ENCODE measurements at places on chromosomes 7 and 10.
A peak's percentile ranks its signal among the peaks of the same experiment; 100 is the strongest.

DNA sequence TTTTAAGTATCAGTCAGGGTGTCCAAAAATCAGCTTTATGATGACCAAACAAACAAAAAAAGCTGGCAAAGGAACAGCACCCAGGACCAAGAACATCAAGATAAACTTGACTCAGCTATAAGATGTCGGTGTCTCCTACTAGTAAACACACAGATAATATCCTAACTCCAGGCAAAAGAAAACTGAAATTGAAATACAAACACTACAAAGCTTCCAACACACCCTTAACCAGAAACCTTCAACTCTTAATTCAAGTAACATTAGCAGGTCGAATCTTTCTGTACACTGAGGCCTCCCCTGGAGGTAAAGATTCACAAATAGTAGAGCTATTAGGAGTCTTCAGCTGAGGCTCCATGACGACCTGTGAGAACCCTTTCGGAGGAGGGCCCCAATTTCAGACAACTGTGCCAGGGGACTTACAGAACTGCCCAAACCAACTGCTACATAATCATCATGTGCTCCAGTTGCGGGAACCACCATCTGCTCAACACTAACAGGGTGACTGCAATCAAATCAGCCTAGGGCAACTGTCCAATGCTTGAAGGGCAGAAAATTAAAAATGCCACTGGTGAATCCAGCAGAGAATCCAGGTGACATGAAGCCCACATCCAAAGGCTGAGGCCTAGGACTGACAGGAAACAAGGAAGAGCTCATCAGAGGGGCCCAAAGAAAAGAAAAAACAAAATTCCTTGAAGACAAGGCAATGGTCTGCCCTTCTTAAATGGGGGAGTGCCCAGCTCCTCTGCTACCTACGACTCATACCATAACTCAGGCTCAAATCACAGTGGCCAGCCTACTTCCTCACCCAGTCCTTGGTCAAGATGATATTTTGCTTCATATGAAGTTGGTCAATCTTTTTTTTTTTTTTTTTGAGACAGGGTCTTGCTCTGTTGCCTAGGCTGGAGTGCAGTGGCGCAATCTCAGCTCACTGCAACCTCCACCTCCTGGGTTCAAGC, 20.0 kb downstream of the XPNPEP1 start:
- peak; percentile 91 for DNase-seq

DNA sequence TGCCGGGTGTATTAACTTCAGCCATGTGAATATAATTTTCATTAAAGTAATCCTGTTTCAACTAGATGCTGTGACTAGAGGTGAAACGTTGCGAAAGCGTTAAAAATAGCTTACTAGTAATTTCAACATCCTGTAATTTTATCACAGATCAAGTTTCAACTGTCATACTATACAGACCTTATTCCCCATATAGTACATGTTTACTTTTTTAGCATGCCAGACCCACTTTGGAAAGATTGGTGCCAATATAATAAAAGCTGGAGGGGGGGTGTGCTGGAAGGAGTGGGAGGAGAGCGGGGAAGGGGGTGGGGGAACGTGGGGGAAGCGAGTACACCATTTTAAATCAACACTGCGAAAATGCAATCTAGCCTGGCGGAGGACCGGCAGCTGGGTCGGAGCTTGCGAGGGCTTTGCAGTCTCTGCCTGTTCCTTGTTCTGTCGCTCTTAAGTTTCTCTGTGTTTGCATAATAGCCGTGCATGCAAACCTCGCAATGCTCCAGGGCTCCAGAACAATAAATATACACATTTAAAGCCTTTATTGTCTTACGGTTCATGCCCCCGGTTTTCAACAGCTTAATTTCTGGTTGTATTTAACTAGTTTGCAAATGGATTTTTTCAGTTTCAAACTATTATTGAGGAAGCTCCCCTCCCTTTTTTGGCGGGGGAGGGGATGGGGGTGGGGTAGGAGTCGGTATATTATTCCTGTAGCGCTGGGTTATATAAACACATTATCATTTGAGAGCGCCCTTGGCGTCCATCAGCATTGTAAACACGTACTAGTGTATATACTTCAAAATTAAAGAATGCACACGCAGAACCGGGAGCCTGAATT, 1.3 kb upstream of the ARID5B start:
- DNase-seq, result peak; percentile 52

GRCh38 chr7:91353848-91354247, 89.6 kb downstream of the FZD1 start:
- DNase-seq, result no peak

- DNase-seq, result no peak
These were observed 113.1 kb downstream of the PARP12 start for GRCh38 chr7:139949629-139950028.

DNA sequence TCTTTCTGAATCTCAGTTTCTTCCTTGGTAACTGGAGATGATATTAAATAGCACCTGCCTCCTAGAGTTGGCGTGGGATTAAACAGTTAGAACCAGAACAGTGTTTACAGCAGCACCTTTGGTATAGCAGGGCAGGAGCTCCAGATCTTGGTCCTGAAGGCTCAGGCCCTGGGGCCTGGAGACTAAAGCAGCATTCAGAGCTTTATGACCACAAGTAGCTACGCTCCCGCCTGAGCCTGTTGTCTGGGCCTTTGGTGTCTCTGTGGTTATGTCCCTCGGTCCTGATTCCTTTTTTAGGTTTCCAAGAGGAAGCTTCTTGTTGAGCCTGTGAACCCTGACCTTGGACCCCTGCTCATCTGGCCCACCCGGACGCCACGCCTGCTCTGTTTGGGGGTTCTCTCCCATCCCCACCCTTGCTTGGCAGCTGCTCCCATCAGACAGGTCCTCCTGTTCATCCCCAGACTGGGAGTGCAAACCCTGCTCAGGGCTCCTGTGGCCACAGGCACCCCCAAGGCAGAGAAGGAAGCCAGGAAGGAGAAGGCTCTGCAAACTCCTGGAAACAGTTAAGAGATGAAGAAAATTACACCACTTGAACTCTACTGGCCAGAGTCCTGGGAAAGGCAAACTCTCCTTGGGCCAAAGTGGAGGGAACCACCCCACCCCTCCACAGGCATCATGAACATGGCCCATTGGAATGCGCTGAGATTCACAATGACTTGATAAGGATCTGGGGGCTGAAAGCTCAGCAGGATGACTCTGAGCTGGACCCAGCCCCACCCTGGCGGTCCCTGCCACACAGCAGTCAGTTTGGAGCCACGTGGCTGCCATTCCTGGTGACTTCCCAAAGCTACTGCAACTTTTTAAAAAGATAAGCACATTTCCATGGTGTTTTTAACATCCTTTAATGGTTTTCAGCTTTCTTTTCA, 50.1 kb upstream of the TMEM72 start:
- DNase-seq, result no peak

DNA sequence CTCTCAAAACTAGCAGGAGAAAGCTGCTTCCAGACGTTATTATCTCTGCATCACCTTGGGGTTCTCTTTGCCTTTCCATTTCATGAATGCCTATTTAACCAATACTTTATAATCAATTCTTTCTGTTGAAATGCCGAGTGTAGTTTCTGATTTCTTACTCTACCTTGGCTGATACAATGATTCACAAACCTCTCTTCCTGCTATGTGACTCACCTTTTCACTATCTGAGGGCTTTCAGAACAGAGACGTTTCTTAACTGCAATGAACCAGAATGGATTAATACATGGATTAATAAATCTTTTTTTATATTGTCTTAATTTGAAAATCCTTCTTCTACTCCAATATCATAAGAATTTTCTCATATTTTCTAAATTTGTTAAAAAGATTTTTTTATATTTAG, 46.4 kb upstream of the ZNF746 start:
- no peak for DNase-seq

- peak; percentile 29 for DNase-seq
These were observed 287.2 kb upstream of the MKLN1 start for GRCh38 chr7:131040467-131040932.

GRCh38 chr7:141184532-141185190, 110.8 kb downstream of the TMEM178B start:
- DNase-seq, result no peak

DNA sequence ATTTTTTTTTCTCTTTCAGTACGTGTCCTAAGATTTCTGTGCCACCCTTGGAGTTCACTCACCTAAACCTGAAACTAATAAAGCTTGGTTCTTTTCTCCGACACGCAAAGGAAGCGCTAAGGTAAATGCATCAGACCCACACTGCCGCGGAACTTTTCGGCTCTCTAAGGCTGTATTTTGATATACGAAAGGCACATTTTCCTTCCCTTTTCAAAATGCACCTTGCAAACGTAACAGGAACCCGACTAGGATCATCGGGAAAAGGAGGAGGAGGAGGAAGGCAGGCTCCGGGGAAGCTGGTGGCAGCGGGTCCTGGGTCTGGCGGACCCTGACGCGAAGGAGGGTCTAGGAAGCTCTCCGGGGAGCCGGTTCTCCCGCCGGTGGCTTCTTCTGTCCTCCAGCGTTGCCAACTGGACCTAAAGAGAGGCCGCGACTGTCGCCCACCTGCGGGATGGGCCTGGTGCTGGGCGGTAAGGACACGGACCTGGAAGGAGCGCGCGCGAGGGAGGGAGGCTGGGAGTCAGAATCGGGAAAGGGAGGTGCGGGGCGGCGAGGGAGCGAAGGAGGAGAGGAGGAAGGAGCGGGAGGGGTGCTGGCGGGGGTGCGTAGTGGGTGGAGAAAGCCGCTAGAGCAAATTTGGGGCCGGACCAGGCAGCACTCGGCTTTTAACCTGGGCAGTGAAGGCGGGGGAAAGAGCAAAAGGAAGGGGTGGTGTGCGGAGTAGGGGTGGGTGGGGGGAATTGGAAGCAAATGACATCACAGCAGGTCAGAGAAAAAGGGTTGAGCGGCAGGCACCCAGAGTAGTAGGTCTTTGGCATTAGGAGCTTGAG, at the start of gene CFTR:
Gene CFTR, plus strand, starts transcription at position 801 of the 830 bp plus-strand sequence. CDS start 70 bp downstream, outside the sequence.
- DNase-seq, result no peak

GRCh38 chr7:19752020-19752419, 21.4 kb downstream of the TMEM196 start:
- DNase-seq, result no peak

DNA sequence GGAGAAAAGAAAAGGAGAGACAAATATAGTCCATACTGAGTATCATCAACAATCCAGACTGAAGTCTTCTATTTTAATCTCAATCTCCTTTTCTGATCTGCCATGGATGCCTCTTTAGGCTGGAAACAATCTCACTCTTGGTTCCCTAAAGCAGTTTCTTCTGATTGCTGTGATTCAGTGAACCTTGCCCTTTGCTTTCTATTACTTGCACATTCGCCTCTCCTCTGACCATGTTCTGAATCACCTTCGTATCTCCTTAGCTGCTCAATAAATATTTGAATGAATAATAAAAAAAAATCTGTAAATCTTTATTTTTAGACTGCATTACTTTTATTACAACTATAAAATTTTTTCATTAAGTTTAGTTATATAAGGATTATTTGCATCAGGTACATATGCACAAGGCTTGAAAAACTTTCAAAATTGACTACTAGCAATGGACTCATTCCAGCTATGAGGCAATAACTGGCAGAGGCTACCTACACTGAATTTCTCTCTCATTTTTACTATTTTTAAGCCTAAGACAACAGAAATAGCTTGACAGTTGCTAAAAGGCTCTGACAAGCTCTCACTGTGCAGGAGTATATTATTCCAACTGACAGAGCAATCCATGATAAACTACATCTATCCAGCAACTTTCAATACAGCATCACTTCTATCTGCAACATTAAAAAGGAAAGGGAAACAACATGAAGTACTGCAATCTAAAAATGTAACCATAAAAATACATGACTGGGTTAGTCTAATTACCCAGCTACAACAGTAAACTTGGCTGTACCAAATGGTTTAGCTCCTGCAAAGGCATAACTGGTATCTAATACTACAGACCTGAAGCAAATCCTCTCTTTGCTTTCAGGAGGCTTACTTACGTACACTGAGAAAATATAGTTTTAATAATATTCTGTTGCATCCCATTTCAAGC, 25.6 kb downstream of the TM9SF3 start:
- DNase-seq, result no peak

GRCh38 chr10:44153918-44154670, 230.8 kb downstream of the CXCL12 start:
- no peak for DNase-seq

GRCh38 chr7:83793558-83793957, 144.6 kb upstream of the SEMA3E start:
- no peak for DNase-seq

DNA sequence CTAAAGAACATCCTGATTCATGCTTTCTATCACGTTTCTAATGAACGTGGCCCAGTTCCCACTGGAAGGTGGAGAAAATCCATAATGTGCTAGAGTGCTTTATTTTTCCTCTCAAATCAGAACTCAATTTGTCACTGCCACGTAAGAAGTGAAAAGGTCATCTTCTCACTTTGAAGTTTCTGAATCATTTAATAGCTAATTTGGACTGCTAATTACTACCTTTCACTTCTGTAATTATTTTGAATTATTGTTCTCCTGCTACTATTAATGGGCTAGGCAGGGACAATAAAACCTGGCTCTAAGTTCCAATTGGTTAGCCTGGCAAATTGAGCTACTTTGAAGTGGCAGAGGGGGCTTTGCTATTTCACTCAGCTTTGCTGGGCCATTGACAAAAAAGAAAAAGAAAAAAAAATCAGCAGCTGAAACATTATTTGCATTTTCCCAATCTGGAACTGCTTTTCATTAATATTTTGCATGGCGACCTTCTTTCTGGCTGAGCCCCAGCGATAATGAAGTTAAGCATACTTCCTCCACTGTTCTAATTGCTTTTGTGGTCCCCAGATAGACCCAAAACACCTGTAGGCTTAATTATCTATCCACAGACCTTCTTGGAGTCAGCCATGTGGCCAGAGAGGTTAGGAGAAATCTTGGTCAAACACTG, 264.2 kb downstream of the SEC23IP start:
- no peak for DNase-seq

DNA sequence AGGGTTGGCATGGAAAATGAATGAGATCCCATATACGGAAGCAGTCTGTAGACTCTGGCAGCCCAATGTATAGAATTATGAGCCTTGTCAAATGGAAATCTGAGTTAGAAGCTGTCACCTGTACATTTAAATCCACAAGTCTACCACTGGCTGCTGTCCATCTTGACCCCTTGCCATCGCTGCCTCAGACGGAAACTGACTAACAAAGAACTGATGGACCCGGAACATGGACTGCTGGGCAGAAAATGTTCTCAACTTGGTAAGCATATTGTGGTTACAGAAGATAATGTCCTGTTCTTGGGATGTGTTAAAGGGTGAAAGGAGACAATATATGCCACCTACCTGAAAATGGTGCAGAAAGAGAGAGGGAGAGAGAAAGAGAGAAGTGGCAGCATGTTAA, 37.5 kb downstream of the PARP12 start:
- no peak for DNase-seq
